ENCODE measurements at places on chromosomes 16 and 17.

- DNase-seq = no peak
These were observed 107.1 kb downstream of the USP22 start for GRCh38 chr17:20935740-20936139.

GRCh38 chr17:72392056-72393010 is 271.5 kb downstream of the SOX9 start:
- no peak for DNase-seq

DNA sequence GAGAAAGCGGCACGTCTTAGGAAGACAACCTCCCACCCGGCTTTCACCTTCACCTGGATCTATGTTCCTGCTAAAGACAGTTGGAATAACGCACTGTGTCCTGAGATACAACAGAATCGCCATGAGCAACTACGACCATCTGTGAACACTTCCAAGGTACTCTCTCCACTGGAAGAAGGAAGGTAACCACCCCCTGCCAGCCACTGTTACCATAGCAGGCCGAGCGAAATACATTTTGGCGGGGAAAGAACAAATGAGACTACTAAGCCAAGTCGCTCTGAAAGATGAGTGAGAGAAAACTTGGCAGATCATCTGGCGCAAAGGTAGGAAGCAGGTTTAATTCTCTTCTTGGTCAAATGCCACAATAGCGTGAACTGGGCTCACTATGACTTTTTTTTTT is 9.8 kb downstream of the CRK start:
- DNase-seq = no peak

DNA sequence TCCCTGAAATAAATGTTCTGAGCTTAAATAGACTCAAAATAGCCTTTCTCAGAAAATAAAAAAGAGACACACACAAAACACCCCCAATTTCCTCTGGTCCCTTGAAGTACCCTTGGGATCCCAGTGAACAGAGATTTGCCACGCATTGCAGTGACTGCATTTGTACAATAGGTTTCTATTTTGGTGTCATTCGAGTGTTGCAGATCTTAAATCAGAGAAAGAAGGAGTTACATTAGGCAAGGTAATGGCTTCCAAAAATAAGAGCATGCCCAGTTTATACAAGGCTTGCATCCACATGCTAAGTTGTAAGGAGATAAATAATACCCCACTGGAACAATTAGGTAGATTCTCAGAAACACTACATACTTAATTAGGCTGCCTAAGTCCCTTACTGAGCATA is 2.2 kb downstream of the TOX3 start:
- no peak for DNase-seq

DNA sequence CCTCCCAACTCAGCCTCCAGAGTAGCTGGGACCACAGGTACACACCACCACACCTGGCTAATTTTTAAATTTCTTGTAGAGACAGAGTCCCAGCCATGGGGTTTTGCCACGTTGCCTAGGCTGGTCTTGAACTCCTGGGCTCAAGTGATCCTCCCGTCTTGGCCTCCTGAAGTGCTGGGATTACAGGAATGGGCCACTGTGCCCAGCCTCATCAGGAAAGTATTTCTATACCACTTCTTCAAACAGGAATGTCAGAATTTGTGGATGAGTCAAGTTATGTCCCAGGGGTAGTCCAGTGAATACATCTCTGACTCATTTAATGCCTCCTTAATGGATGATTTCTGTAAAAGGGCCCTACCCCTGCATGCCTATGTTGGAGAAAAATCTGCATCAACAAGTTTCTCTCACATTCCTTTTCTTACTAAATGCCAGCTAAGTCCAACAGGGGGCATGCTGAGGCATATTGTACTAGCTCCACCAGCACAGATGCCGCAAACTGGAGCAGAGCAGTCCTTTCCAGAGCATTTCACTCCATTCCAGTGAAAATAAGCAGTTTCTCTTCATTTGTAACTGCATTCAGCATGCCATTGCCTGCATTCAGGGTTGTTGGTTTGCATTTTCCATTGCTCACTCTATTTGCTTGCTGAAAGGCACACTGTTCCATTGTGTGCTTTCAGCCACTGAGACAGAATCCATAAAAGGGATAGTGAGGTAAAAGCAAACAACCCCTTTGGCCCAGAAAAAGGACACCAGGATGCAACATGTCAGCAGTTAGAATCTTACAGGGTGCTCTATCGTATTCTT is 5.3 kb upstream of the CAVIN1 start:
- peak; percentile 89 for DNase-seq

GRCh38 chr16:86619239-86619794 is 41.0 kb downstream of the FOXL1 start:
- DNase-seq = no peak

GRCh38 chr16:81836279-81837054 is 57.4 kb downstream of the PLCG2 start:
- no peak for DNase-seq

DNA sequence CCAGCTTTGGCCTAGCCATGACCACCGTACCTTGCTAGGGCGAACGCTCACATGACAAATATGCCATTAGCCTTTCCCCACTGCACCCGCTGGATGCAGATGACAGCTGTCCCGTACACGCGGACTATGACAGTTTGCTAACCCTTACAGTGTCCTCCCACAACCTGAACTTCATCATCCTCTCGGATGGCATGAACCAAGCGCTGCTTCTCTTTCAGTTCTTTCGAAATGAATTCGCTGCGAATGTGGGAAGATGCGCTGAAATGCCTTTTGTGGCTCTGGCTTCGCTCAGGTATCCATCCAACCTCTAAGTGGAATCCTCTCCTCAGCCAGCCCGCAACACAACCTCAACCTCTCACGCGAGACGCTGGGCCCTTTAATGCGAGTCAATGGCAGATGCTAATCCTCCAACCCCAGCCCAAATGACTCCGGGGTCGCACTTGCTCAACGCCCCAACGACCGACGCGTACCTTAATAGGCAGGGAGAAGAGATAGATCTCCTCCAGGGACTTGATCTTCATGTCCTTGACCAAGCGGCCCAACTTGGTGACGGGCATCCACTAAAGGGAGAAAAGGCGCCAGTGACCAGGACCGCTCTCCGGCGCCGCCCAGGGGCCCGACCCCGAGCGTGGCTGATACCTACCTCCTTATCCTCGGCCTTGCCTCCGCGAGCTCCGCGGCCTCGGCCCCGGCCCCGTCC is 670 bp downstream of the RPS2 start:
- peak; percentile 34 for DNase-seq

DNA sequence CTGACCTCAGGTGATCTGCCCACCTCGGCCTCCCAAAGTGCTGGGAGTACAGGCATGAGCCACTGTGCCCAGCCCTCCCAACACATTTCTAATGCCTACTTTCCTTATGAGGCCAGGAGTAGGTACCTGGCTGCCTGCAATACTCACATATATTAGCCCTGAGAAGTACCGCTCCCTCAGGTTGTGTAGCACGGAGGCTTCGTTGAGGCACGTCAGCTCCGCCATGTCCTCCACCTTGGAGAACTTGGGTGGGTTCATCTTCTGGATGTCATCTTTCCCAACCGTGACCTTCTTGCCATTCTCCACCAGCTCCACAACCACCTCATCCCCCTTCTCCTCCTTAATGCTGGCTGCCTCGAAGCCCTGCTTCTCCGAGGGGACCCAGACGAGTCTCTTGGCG is 19.1 kb downstream of the MYH11 start:
- no peak for DNase-seq

DNA sequence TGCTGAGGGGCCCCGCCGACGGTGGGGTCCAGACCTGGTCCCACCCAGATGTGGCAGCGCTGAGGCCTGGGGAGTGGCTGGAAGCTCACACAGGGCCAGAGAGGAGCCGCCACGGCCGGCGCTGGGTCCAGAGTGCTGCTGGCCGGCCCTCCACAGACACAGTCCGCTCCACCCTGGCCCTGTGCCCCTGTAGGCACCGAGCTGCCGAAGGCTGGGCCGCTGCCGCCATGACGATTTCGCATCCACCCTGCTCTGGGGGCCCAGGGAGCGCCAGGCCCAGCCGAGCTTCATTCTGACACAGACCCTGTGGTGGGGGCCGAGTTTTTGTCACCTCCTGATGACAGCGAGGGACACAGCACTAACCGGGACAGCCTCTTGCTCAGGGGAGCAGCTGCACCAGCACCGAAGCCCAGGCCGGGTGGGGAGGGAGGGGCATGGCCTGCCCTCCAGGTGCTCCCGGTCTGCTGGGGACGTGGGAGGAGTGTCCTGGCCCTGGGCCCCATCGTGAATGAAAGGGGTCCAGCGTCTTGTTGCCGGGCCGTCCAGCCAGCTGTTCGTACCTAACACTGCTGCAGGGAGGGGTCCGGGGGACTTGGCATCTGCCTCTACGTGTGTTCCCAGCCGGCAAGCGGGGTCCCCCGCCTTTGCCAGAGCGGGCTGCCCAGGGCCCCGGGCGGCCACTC is 27.1 kb upstream of the SSTR5 start:
- no peak for DNase-seq

DNA sequence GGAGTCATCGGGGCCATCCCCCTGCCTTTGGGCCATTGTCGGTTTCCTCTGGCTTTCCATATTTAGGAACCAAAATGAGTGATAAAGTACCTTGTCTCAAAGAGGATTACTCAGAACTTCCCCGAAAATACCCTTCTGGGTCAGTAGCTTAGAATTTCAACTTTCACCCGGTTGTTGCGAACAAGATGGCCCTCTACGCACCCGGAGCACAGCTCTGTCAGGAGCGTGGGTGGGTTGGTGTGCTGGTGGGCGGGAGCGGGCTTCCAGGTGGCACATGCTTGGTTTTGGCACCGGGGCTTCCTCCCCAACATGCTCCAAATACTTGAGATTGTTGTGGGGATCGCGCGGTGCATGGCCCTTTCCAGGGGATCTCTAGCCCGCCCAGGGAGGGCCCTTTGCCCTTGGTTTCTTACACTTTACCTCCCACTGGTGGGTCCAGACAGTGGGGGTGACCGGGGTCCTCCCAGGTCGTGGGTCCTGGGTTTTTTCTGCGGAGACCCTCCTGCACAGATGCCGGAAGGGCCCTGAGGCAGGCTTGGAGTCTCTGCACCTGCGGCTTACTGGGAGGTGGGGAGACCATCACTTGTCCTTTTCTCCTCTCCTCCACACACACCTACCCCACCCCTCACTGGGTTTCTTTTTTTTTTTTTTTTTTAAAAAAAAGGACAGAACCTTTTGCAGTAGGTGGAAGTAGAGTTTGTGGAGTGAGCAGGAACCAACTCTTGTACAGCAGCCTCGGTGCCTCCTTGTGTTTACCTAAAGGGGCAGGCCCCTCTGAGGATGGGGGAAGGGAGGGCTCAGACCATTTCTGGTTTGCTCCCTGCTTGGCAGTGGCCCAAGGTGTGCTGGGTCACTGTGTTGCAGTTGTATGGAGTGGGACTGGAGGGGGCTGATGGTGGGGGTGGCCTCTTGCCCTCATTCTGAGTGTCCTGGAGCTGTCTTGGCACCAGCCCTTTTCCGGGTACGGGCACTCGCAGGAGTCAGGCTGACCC is 142.1 kb downstream of the SEC14L1 start:
- peak; percentile 40 for DNase-seq

DNA sequence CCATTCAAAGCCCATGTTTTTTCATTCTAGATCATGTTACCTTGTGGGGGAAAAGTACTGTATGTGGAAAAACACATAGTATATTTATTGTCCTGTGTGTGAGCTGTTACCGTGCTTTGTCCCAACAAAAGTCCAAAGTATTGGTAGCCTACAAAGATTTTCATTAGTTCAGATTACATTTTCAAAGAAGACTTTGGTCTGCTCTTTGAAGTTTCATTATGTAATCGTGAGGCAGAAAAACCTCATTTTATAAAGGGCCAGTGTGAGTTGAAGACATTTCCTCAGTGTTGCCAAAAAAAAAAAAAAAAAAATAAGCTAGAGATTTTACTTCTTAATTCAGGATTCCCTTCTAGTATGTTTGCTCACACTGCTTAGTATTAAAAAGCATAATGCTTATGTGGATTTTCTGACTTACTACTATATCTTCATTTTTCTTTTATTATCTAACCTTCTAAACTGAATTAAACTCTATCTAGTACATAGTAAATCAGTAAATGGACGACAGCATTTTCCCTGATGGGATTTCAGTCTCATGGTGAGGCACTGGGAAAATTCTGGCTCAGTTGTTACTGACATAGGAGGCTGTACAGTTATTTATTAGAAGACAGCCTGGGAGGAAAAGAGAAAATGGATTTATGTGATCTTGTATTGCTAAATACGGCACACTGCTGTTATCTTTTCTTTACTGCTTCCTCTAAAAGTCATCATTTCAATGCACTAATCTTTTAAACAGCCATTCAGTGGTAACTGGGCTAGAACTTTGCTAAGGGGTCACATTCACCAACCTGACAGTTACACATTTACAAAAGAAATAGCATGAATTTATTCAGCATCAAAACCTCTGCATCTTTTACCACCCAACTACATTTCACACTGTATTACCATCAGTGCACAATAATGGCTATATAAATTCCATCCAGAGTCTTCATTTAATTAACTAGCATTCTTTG is 100.6 kb downstream of the STXBP4 start:
- DNase-seq = no peak

- DNase-seq = no peak
These were observed 15.9 kb downstream of the B9D1 start for GRCh38 chr17:19346351-19347255.

DNA sequence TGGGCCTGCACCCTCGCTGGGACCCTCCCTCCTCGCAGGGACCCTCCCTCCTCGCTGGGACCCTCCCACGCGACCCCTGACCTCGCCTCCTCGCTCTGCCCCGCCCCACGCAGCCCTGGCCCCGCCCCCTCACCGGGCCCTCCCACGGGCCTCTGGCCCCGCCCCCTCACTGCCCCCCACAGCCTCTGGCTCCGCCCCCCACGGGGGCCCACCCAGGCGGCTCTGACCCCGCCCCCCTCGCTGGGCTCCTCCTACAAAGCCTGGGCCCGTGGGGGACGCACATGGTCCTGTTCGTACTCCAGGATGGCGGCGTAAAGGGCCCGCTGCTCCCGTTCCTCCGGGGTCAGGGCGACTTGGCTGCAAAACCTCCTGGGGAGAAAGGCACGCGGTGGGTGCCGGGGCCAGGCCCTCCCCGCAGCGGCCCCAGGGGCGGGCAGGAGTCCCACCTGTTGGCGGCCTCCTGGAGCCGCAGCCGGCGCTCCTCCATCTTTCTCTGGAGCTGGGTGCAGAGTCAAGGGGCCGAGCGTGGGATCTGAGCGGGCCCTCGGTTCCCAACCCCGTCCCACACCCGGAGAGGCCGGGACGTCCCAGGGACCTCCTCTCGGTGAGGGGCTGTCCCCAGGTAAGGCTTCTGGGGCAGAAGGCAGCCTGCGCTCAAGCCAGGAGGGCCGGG is 9.0 kb downstream of the VPS9D1 start:
- peak; percentile 72 for DNase-seq

- no peak for DNase-seq
These were observed 10.0 kb downstream of the SALL1 start for GRCh38 chr16:51141106-51141505.

- DNase-seq = no peak
These were observed 1192.0 kb upstream of the CDH8 start for GRCh38 chr16:63228259-63228658.

All from mesendoderm (in vitro differentiated cells).